Anterior cingulate cortex (tissue), 58 donors: ENCODE measurements at places on chromosomes 11 and 22.

GRCh38 chr11:62687508-62688396 is 1.6 kb downstream of the LRRN4CL start:
- no peak for DNase-seq

DNA sequence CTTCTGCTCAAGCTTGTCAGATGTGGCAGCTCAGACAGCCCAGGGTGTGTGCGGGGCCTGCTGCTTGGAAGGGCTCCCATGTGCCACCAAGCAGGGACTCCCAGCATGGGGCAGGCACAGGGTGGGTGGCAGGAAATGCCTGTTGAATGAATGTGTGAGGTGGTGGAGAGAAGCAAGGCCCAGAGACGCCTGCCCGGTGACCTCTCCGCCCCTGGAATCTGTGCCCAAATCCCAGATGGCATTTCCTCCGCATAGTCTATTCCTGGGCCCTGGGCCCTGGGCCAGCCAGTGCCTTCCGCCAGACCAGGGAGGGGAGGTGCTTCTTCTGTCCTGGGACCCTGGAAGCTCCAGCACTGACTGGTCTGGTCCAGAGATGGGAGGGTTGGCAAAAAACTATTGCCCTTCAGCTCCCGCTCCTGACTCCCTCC is 3.7 kb downstream of the CST6 start:
- no peak for DNase-seq

DNA sequence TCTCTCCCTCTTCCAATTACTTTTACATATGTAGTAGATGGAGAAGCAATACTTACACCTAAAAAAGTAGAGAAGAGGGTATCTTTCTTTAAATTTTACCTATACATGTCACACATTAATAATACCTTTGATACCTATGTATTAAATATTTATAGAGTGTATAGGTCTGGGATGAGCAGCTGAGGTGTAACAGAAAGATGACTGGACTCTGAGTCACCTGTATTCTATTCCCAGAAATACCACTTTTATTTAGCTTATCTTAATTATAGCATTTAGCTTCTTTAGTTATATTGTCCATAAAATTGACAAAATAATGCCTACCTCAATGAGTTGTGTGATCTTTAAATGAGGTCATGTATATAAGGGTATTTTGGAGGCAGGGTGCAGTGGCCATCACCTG is 30.6 kb upstream of the YAP1 start:
- no peak for DNase-seq

DNA sequence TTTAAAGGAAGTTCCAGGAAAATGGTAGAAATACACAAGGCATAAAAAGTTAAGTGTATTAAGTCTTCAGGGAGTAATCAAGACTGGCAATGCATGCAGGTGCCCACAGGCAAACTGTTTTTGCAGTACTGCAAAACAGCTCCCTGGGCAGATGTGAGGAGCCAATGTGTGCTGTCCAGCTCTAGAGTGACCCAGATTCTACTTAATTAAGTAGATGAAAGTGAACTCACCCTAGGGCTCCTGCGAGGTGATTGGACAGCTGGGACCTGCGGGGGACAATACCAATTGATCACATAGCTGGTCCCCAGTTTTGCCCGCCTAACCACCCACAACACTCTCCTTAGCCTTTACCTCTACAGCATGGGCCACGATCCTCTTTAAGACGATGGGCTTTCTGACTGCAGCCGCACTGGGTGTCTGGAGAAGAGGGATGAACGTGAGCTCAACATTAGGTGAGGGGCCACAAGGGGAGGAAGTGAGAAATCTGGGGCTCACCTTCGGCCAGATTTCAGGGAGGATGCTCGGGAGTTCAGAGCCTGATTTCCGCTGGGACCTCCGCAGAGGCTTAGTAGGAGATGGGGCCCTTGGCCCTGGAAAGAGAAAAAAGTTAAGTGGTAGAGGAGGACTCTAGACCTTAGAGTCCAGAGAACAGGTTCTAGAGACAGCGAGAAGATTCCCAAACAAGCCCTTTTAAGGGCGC is 556 bp downstream of the CDCA5 start:
- no peak for DNase-seq

DNA sequence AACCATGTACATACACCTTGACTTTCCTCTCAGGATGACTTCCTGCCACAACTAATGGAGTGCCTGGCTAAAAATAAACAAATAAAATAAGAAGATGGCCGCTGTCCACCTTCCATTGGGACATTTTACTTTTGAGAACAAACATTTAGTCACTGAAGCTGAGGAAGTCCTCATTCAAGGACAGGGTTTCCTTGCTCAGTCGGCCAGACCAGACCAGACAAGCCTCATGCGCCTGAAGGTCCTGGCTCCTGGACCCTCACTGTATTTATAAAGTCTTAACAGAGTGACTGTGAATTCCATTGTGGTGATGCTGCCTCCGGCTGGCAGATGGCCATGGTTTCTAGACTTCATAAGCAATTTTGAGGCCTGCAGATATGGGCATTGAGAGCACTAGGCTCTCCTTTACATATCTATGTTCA is 114.5 kb downstream of the MAML2 start:
- DNase-seq = no peak

DNA sequence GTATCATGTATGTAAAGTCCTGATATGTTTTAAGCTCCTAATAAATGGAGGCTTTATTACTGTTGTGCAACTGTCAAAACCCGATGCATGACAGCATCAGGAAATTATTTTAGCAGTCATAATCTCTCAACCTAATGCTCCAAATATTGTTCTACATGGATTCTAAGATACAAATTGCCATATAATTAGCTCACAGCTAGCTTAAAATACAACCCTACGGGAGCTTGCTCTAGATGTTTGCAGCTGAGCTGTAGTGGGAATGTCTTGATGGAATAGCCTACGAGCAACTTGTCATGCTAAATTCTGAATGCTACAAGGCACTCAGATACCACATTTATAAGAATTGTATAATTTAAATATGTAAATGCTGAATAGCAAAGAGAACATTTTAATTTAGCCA is 109.8 kb downstream of the STK33 start:
- DNase-seq = no peak

DNA sequence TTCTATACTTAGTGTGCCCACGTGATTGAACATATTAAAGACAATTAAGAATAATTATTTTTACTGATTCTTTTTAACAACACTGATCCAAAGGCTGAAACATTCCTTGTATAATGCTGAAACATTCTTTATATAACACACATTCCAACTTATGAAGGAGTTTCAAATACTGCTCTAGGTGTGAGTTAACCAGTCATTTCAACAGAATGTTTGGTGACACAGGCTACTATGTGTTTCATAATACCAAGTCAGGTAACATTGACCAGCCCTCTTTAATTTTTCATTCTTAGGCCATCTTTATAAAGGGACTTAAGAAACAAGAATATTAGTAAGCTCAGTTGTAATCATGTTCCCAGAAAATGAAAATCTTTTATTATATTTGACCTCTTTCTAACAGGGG is 136.6 kb downstream of the ELP4 start:
- no peak for DNase-seq

GRCh38 chr11:60870733-60871377 is 3.5 kb downstream of the ZP1 start:
- no peak for DNase-seq

GRCh38 chr22:22756109-22756508 is 111.7 kb downstream of the GGTLC2 start:
- no peak for DNase-seq

DNA sequence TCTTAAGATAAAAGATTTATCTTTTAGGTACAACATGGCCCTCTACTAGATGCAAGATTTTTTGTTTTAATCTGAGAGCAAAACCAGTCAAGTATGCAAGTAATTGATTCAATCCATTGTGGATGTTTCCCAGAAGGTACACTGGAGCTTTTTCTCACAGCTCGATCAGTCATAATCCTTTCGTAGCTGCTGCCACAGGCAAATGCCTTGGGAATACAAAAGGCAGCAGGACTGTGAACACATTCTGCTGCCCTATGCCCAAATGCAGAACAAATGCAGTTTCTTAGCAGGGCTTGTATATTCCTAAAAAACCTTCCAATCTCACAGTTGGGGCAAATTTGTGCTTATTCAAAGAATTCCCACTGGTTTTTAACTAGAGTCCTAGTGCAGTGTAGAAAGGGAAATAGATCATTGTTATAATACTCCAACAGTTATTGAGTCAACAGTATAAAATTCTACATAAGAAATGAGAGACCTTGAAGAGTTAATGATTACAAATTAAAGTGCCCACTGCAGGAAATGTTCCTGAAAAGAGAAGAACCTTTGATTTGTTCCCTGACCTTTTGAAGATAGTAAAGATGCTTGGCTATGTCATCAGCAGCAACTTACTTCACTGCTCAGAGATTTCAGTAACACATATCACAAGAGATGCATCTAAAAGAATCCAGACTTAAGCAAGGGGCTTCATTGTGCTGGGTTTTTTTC is 14.1 kb downstream of the LPXN start:
- no peak for DNase-seq

DNA sequence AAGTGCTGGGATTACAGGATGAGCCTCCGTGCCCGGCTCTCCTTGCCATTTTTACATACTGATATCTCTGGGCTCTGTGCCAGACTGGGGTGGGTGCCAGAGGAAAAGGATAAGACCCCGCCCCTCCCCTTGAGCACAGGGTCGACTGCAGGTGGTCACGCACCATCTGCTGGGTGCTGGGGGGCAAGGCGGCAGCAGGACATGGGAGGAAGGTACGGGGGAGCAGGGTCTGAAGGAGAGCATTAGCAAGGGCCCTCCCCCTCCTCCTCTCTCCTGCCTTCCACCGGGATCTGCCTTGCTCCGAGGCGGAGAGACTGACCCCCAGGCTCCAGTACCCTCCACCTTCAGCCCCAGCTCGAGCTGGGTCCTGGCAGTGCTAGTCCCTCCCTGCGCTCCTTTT is 9.7 kb upstream of the PGA3 start:
- no peak for DNase-seq

- no peak for DNase-seq
Observed at GRCh38 chr11:84950569-84951270, 676.4 kb downstream of the DLG2 start.

DNA sequence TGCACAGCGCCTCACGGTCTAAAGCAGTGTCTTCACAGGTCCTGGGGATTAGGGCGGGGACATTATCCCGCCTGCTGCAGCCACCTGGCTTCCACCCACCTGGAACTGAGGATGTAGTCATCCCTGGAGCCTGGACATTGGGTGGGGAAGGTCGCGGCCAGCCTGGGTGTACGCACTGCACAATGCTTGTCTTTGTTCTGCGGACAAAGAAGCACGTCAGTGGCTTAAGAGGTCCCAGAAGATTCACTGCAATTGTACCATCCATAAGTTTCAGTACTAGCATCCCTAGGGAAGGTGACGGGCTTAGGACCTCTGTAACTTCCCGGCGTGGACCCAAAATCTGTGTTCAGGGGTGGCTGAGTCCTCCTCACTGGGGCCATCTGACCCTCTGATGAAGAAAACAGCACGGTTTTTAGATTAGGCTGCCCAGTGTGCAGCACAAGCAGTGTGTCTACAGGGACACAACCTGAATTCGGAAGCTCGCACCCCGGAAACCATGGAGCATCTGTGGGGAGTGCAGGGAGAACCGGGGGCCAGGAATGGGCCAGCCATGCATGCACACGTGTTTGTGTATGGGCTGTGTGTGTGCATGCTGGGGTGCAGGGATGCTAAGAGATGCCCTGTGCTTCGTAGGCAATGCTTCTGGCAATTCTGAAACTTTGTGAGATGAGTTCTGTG is 342.6 kb upstream of the B3GAT1 start:
- DNase-seq = no peak

GRCh38 chr11:9571763-9572115 is 1.7 kb upstream of the WEE1 start:
- DNase-seq = no peak

DNA sequence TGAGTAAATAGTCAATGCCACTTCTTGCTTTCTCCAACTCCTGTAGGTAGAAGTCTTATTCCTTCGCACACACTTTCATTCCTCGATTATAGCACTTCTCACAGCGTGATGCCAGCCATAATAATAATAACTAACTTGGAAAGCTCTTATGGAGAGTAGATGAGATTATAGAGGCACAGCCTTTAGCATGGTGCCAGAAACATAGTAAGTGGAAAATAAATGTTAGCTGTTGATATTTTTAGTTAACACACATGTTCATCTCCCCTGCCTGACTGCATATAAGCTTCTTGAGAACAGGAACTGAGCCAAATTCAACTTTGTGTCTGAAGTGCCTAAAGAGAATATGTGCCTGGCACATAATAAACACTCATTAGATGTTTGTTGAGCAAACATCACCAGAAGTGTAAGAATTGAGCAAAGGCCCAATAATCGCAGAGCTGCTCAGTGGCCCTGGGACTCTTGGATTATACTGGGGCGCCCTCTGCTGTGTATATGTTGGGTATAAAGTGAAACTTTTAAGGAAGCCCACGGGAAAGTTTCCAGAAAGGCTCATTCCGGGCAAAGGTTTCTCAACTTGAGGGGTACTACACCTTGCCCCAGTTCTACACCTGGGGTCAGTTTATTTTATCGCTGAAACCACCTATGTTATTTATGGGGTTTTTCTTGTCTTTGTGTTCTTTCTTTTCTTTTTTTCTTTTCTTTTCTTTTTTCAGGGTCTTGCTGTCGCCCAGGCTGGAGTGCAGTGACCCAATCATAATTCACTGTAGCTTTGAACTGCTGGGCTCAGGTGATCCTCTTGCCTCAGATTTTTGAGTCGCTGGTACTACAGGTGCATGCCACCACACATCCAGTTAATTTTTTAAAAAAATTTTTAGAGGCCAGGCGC is 22.3 kb downstream of the SLN start:
- no peak for DNase-seq

GRCh38 chr11:27401280-27401832 is 38.3 kb upstream of the CCDC34 start:
- no peak for DNase-seq

DNA sequence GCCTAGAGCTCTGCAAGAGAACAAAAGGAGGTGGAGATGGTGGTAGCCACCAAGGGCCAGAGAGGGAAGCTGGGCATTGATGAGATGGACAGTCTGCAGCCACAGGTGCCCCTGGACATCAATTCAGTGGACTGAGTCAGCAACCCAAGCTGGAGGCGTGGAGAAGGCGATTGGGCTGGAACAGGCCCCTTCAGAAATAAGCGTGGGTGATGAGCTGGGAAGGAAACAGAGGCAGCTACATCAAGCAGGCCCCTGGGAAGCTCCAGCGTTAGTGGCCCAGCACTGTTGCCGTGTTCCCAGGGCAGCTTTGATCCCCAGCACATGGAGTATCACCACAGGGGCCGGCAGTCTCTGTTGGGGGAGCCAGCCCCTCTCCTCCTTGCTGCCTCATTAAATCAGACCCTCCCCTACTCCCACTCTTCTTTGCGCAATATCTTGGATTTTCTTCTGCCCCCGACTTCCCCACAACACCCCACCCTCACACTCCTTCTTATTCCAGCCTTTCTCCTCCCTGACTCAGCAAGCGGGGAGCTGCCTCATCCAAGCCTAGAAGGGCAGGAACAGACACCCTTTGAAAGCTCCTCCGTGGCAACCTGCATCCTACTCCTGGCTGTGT is 31.7 kb upstream of the OAF start:
- no peak for DNase-seq
